SK-N-SH (cell line): ENCODE measurements at places on chromosomes 12 and 14. TPM values are rescaled to one million over a fixed set of nuclear protein-coding genes. Genes with fewer than 3 reads are reported as not detected.

CSRP2 gene
- polyA plus RNA-seq, result 87.6 and 98.2 TPM in 2 replicates

- no peaks in the 10 kb centered on the region for H3K36me3 ChIP-seq
- H3K27me3 ChIP-seq, result no peaks in the 10 kb centered on the region
- DNase-seq, result no peak
- H3K27ac ChIP-seq, result no peak overlapping the region
- no peak overlapping the region for H3K4me3 ChIP-seq
These were observed 81.0 kb upstream of the SCAF11 start for GRCh38 chr12:46071335-46071734.

GRCh38 chr12:51377099-51377984 lies 13.9 kb downstream of the GALNT6 start:
- no peak for DNase-seq
- peaks cover 17% of the 10 kb centered on the region for H3K4me1 ChIP-seq
- H3K36me3 ChIP-seq, result no peaks in the 10 kb centered on the region
- no peaks in the 10 kb centered on the region for H3K27me3 ChIP-seq

GRCh38 chr14:64945431-64946178 lies 3.1 kb upstream of the GPX2 start:
- peaks cover 28% of the 10 kb centered on the region for H3K36me3 ChIP-seq
- H3K27ac ChIP-seq, result no peak overlapping the region
- no peak for DNase-seq
- H3K4me3 ChIP-seq, result no peak overlapping the region
- H3K4me1 ChIP-seq, result no peaks in the 10 kb centered on the region

KIF26A gene
- polyA plus RNA-seq, result 1.4 and 1.7 TPM in 2 replicates

DNA sequence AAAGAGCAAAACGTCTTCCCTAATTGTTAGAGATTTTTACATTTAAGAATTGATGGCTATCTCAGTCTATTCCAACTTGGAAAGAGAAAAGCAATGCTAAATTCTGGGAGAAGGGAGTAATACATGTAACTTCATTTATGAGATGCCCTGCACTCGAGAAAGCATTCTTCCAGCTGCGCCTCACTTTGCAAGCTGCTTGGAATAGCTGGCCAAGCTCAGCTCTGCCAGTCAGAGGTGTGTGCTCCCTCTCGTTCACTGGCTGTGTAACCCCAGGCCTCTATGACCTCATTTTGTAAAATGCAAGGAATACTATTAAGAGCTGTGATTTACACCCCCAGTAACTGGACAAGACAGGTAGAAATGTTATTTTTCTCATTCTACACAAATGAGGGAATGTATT lies 79.1 kb downstream of the OTX2 start:
- DNase-seq, result no peak
- H3K27ac ChIP-seq, result no peak overlapping the region
- no peak overlapping the region for H3K4me3 ChIP-seq
- H3K4me1 ChIP-seq, result no peaks in the 10 kb centered on the region

NANOG gene
- polyA plus RNA-seq, result not detected in 2 replicates

DNA sequence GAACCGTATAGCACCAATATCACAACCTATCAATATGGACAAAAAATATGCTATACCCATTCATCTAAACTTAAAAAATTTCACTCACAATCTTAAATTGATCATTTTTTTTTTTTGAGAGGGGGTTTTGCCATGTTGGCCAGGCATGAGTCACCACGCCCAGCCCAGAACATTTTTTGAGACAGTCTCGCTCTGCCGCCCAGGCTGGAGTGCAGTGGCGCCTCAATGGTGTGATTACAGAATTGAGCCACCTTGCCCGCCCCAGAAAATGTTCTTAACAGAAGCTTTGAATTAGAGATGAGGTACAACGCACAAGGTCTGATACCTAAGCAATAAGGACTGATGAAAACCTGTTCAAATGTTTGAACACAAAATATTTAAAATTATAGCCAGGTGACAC lies 15.8 kb upstream of the ATP5F1B start:
- no peaks in the 10 kb centered on the region for H3K27me3 ChIP-seq
- no peak overlapping the region for H3K4me3 ChIP-seq
- H3K27ac ChIP-seq, result no peak overlapping the region
- H3K36me3 ChIP-seq, result peaks cover 29% of the 10 kb centered on the region

- H3K4me1 ChIP-seq, result no peaks in the 10 kb centered on the region
- H3K27ac ChIP-seq, result no peak overlapping the region
- H3K36me3 ChIP-seq, result no peaks in the 10 kb centered on the region
- H3K4me3 ChIP-seq, result no peak overlapping the region
- H3K27me3 ChIP-seq, result no peaks in the 10 kb centered on the region
These were observed 59.6 kb upstream of the NCOR2 start for GRCh38 chr12:124626971-124627411.

DNA sequence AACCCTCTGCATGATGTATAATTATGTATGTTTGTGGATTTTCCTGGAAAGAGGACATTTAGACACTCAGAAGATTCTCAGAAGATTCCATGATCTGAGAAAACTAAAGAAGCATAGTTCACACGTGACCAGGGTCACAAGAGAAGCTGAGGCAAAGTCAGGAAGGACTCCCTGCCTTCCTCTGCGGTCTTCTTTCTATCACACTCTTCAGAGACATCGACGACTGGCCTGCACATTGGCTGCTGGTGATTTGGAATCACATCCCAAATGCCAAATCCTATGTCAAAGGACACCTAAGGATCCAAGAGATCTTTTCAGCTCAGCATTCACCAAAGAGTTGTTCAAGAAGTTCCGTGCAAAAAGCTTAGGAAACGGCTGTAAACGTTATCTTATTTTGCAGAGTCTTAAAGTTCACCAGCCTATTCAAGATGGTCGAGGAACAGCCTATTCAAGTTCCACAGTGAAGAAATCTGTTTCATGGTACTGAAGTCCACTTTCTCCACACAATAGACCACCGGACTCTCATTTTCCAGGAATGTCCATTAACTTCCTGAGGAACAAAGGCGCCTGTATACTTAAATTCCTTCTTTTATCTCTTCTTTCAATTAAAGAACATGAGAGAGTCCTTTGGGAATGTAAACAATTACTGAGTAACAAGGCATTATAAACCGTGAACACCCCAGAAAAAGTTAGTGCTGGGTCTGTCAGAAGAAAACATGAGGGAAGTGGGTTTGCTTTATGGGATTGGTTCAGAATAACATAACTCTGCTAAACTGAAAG lies 42.1 kb downstream of the IGF1 start:
- no peaks in the 10 kb centered on the region for H3K36me3 ChIP-seq
- H3K4me1 ChIP-seq, result peaks cover 20% of the 10 kb centered on the region; the same call in 1 of the 2 replicates
- no peaks in the 10 kb centered on the region for H3K27me3 ChIP-seq
- no peak overlapping the region for H3K27ac ChIP-seq
- H3K4me3 ChIP-seq, result no peak overlapping the region

ZC2HC1C gene
- 1.2 and 1.4 TPM in 2 replicates for polyA plus RNA-seq
